ENCODE measurements at places on chromosomes 1 and 21.

DNA sequence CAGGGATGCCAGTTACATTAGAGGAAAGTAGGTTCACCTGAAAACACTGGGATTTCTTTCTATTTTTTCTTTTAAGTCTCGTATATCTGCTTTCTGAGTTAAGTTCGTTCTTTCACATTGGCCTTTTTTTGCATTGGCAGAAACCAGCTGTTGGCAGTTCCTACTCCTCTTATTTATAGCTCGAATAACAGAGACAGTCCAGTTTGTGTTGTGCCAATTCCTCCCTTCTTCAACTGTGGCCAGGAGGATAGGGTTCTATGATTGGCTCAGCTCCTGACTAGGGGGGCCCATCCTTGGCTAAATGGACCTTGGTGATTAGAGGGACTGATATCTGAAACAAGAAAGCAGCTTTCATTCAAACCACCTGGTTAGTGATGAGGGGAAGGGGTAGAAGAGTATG, 115.8 kb downstream of the RPS6KC1 start:
- no peak for DNase-seq

DNA sequence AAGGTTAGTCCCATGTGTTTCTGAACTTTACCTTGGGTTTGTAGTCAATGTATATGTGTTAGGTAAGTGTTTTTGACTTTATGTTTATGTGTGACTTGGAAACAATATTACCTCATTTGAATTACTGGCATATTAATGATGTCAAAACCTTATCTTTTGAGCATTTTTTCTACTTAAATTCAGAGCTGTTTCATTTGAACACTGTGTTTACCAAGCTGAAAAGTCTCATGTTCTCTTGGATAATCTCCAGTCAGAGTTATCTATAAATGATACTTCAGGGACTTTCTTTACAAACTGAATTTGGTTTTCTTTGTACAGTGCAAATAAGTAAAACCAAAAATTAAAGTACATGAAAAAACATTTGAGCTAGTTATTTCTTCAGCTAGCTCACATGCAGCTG, 30.0 kb downstream of the ADAMTS1 start:
- no peak for DNase-seq

DNA sequence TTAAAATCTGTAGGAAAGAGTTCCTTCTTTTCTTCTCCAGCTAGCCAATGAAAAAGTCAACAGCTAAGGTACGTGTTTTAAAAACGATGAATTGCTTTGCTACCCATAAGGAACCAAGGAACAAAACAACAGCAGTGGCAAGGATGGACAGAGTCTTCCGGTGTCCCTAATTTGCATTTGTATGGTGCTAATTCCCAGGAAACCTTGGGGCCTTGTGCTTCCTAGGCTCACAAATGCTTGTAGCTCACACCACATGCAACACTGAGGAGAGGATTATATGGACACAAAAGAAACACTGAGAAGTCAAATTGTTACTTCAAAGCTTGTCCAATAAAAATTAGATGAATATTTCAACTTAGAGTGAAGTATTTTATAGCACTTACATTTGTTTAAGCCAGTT, 1.8 kb upstream of the PGBD5 start:
- no peak for DNase-seq

DNA sequence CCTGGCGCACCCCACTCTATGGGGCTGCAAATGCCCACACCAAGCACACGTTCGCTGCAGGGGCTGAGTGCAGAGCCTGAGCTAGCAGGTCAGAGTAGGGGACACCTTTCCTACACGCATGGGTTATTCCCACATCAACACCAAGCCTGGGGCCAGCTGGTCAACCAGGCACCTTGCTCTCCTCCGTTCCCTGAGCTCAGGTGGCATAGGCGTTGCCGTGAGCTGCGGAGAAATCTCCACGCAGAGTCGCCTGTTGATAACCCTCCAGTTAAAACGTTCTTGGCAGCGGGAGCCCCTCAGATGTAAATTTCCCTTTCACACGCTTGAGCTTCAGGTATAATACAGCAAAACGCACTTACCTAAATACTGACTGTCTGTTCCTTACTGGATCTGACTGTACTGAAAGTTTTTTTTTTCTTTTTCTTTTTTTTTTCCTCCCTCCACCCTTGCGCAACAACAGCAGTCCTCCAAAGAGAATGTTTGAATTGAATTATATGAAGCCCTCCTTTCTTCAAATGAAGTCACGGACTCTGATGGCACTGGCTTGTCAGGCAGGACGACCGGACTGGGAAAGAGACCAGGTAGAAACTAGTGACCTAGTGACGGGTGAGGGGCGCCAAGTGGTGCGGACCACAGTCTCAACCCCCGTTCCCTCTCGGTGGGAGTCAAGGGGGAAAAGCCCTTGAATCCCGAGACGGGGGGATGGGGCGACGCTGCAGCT, 2.1 kb downstream of the BRINP3 start:
- DNase-seq, result peak; percentile 43

DNA sequence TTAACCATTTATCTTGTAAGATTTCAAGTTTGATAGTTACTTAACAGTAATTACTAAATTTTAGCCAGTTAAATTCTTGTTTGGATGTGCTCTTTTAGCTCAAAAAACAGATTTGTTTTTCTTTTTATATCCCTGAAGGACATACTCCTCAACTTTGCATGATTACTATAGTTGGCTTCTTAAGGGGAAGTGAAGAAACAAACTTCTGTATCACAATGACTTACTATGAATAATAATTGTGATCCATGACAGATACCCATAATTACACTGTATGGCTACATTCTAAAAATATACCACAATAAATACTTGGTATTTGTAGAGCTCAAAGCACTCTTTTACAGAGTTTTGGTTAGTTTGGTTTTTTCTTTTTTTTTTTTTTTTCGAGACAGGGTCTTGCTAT, 55.8 kb downstream of the IARS2 start:
- no peak for DNase-seq

DNA sequence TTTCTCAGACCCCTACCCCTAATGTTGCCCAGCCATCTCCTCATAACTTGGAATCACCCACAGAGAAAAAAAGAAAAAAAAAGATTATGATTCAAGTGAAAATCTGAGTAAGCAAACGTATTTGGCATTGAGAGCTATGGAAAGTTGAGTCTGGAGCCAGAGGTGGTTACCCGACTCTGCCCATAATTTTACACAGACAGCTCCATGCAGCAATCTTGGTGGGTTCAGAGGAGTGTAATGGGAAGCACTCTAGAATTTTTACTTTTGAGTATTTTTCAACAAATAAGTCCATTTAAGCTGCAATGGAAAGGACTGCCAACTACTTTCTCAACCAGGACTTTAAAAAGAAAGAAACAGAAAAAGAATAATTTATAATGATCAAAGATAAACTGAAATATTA, 62.7 kb downstream of the ZC3H11B start:
- no peak for DNase-seq

DNA sequence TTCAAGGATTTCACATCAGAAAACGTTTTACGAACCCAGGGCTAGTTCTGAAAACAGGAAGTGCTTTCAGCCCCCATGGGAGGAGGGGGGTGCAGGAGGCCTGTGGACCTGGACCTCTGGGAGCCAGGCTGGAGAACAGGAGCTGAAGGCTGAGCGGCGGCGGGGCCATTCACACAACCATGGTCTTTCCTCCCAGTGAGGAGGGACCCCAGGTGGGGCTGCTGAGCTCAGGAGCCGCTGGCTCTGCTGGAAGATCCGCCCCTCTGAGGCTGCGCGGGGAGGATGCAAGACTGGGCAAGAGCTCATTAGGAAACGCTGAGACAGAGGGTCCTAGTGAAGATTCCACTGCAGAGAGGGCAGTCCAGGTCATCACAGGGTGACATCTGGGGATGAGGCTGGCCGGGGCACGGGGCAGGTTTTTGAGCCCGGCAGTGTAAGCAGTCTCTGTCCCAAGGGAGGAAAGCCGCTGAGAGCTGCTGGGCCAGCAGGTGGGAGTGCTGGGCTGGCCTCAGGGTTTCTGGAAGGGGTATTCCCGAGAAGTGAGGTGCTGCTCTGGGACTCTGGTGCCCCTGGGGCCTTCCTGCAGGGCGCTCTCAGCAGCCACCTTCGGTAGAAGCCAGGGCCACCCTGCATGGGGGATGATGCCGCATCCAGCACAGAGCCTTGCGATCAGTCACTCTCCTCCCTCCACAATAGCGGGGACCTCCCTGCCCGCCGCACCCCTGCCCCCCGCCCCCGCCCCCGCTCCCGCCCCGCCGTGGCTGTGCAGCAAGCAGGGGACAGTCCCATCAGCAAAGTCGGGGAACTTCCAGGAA, 7.5 kb downstream of the MX2 start:
- peak; percentile 59 for DNase-seq

DNA sequence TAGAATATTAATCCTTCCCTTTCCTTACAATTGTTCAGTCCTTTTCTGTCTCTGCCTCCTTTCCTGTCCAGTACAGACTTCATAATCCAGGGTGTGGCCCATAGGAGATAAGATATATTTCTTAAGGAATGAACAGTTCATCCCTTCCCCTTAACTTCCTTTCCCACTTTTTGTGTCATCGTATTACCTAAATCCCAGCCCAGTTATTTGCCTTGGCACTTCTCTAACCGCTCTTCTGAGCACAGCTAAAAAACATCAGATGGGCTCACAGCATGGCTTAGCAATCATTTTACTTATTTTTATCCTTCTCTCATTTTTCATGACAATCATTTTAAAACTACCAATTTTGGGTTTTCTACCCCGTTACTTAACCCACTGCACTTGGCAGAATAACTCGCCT, 39.6 kb downstream of the F3 start:
- DNase-seq, result no peak

DNA sequence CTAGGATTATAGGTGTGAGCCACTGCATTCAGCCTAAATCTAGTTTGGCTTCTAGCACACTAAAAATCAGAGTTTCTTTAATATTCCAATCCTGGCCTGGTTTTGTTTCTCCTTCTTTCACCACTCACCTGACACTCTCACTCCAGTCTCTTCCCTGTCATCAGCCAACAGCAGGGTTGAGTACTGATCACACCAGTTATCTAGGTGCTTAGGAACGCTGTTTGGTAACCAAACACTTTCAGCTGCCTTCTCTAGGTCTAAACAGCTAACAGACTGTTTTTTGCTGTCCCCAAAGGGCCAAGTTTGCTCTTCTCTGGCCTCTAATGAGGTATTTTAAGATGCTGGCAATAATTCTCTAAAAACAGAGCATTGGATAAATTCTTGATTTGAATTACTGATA, 17.7 kb upstream of the FRRS1 start:
- DNase-seq, result no peak

All from hepatocyte (in vitro differentiated cells).